ENCODE measurements at places on chromosomes 12 and 14. TPM values are rescaled to one million over a fixed set of nuclear protein-coding genes. Genes with fewer than 3 reads are reported as not detected.

The PLBD1 gene
- 3.2 TPM for total RNA-seq

The SETD3 gene
- total RNA-seq: 103 TPM

The IFI27L2 gene
- 33.9 TPM for total RNA-seq

The PLA2G1B gene
- total RNA-seq: not detected

The KLHL33 gene
- 0.23 TPM for total RNA-seq

Measured in diencephalon (tissue), 1 donor.